ENCODE measurements at places on chromosomes 3 and 15.

DNA sequence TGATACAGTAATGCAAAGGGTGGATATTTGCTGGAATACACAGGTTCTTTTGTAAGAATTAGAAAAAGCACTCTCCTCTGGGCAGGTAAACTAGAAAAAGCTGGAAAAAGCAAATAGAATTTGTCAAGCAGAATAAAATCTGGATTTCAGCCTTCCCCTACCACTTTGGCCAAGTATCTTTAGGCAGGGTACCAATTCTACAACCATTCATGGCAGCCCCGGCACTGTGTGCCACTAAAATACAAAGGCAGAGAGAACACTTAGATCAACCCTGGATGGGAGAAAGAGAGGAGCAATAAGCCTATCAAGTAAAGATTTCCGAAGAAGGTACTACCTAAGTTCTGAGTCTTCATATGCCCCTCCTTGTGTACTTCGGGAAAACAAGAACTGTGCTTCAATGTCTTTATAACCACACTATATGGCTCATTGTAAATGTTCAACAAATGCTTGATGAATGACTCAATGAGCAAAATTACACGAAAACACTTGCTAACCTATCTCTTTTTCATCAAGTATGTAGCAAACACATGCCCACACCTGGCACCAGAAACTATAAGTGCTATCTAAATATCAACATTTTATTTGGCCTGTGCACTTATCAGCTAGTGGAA is 20.8 kb downstream of the STAG1 start:
- no peak for DNase-seq

GRCh38 chr3:15511156-15511555 is 10.3 kb downstream of the COLQ start:
- no peak for DNase-seq

DNA sequence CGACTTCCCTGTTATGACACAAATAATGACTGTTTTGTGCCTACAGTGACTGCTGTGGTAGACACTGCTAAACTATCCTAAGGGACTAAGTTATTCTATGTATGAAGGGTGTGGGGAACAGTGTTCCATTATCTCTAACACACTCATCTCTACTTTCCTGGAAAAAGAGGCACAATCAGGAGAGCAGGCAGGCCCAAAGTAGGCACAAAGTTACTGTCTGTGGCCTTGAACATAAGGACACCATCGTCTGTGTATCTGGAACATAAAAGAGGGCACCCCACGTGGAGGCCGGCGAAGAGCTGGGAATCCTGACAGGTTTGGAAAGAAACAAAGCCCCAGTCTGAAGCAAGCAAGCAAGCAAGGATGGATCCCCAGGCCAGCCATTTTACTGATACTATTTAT is 1.5 kb downstream of the ABCC5 start:
- DNase-seq = no peak

DNA sequence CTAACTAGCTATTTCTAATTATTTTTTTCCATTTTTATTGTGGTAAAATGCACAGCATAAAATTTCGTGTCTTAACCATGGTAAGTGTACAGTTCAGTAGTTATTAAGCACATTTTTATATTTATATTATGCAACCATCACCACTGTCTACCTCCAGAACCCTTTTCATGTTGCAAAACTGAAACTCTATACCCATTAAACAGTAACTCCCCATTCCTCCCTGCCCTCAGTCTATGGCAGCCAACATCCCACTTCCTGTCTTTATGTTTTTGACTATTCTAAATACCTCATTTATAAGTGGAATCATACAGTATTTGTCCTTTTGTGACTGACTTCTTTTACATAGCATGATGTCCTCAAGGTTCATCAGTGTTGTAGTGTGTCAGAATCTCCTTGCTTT is 25.5 kb downstream of the SLC35A5 start:
- DNase-seq = no peak

- DNase-seq = no peak
These were observed 122.5 kb upstream of the TSC22D2 start for GRCh38 chr3:150285601-150286000.

GRCh38 chr3:69915726-69916125 is 83.8 kb upstream of the SAMMSON start:
- DNase-seq = no peak

DNA sequence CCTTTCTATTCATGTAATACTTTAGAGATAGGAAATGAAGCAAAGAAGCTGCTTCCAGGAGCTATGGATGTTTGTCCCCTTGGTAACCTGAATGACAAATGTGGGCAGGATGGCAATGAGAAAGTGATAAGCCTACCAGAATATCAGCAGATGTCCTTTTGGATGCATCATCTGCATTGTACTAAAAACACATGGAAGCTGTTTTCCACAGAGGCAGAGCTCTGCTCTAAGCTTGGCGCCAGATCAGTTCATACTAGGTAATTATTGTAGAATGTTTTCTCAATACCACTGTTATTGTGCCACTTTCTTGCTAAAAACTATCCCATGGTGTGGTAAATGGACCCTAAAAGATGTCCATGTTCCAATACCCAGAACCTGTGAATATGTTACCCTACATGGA is 100.2 kb downstream of the DTWD1 start:
- no peak for DNase-seq

GRCh38 chr3:127425505-127426443 is 137.9 kb upstream of the PRR20G start:
- no peak for DNase-seq

GRCh38 chr15:64975390-64975789 is 14.3 kb downstream of the SPG21 start:
- DNase-seq = no peak

DNA sequence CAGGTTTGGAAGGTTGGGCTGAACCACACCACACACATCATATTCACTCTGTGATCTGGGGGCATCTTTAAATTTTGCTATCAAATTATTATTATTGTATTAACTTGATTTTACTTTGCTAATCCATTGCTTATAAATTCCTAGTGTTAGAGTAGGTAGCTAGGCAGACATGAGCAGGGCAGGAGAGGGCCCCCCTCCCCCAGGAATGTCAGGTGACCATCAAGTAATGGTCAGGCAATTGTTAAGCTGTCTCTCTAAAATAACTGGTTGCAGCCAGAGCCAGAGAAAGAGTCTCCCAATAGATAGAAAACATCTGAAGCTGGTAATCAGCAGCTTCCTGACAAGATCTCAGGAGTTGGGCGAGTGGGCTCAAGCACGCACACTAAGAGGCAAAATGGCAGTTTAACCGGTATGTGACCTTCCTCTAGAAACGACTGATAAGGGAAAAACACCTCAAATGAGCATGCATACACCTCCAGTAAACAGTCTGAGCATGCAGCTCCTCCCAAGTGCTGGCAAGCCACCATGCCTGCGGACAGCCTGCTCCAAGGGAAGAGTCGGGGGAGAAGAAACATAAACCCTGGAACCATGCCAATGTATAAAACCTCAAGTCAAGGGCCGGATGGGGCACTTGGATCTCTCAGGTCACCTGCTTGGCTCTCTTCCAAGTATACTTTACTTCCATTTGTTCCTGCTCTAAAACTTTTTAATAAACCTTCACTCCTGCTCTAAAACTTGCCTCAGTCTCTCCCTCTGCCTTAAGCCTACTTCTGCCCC is 3.1 kb upstream of the CXCR6 start:
- DNase-seq = no peak

DNA sequence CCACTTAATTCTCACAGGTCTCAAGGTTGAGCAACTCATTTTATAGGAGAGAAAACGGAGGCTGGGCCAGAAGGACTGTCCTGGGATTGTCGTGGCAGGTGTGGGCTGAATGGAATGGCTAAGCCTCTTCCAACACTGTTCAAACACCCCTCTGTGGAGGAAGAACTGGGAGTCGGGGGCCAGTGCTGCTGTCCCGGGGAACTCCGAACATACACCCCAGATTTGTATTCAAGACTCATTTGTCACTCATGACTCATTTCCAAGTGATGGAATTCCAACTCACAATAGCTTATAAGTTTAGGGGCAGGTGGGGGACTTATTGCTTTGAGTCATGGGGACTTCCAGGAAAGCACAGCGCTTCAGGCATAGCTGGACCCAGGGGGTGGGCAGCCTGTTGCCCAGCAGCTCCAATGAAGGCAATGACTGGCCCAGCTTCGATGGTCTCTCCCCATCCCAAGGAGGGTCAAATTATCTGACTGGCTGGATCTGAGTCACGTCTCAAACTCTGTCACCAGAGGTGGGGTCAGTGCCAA is 72.5 kb downstream of the TM2D3 start:
- no peak for DNase-seq

DNA sequence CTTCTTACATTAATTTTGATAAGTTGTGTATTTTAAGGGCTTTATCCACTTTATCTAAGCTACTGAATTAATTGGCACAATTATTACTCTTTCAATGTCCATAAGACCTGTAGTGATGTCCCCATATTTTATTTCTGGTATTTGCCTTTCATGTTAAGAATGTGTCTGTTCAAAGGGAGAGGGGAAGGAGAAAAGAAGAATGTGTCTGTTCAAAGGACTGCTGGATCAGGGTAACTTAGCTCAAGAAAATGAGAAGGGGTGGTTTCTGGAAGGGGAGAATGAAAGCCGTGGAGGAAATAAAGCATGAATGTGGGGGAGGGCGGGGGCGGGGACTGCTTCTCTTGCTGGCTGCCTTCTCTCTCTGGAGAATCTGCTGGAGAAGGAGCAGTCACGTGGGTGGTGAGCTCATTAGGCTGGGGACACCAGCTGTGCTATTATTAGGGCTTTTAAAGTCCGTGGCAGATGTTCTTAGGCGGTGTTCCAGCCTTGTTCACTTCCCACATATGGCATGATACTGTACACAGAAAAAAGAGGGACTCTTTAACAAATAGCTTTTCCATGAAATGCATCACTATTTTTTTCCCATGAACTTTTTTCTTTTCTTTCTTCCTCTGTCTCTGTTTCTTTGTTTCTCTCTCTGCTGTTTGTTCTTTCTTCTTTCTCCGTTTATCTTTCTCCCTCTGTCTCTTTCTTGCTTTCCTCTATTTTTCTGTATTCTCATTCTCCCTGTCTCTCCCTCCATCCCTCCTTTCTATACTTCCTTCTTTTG is 63.7 kb upstream of the ULK4 start:
- DNase-seq = peak; percentile 84

DNA sequence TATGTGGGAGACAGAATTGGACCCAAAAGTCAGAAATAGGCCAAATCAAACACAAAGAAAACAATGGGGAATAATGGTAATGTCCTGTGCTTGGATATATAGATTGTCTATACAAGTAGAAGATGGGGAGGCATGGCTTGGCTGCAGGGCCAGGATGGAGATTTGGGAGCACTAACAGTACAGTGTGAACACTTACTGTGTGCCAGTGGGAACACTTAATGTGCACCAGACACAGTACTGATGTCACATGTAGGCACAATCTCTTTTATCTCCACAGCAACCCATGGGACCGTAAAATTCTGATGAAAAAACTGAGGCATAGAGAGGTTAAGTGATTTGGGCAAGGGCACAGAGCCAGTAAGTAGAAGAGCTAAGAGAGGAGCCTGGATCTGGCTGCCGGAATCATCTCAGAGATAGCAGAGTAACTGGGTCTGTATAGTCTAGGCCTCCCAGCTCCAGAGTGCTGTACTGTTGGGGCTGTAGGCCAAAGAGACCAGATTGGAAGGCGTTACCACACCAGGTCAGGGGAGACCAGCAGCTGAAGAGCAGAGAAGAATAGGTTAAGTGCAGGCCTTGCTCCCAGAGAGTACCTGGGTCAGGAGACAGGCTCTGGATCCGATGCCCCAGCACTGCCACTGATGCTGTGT is 63.3 kb downstream of the RLBP1 start:
- no peak for DNase-seq

DNA sequence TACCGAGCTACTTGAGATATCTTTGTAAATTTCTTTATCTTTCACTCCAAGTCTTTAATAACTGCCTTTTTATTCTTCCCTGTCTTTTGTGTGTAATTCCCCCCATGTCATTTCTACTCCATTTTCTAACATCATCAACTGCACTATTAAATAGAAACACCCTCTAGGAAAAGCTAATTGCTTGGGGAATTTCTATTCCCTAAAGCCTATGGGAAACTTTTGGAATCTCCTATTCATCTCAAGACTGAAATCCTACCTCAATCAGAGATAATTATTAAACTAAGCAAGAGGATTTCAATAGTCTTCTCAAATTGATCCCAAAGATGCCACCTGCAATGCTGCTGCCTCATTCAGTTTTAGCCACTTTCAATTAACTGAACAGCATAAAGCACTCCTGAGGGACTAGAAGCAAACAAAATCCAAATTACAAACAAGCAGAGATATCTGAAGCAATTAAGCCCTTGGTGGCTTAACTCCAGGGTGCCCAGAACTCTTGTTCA is 598.7 kb downstream of the IGSF11 start:
- no peak for DNase-seq

DNA sequence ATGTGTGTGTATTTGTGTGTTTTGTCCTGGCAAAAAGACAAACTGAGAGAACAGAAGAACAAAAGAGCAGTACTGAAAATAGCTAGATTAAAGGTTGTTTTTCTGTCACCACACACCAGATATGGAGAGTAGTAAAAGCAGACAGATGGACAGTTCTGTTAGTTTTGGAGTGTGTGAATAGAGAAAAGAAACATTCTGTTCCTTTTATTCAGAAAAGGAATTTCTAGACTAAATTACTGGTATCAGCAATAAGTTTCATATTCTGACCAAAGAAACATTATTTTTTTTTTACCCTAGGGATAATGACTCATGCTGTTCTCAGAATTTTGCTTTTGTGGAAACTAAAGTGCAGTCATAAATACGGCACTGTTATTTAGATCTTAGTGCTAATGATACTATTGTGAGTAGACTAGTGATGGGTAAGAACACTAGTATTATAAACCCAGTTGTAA is 32.9 kb downstream of the PIK3CA start:
- DNase-seq = no peak

DNA sequence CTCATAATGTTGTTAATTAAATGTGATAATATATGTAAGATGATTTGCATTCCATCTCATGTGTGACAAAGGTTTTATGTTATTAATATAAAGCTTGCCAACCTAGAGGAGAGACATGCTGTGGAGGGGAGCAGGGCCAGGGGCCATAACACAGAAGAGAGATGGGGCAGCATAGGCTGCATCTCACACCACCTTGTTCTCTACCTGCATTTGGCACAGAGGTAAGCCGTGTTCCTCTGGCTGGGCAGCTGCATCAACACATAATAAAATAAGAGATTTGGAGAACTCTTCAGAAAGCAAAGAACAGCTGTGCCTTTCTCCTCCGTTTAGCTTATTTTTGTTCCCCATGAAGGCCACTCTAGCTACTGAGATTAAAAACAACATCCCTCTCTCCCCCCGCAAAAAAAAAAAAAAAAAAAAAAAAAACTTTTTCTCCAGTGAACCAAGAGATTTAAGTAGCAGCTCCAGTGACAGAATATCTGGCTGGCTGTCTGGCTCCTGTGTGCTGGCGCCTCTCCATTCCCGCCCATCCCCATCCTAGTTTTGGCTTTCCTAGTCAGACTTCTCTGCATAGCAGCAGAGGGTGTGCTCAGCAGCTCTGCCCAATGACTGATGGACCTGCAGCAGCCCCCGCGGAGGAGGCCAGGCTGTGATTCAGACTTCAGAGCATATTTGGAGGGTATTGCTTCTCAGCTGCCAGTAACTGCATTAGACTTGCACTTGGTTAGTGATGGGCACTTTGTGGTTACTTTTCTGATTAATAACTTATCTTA is 52.2 kb upstream of the STXBP5L start:
- DNase-seq = no peak

GRCh38 chr3:123169492-123169929 is 32.2 kb upstream of the SEC22A start:
- DNase-seq = no peak

GRCh38 chr3:172698631-172699030 is 12.2 kb downstream of the NCEH1 start:
- no peak for DNase-seq
